ENCODE measurements at places on chromosomes 2 and 18.

- DNase-seq, result peak; percentile 87
Observed at GRCh38 chr2:38509314-38509946, 93.3 kb downstream of the HNRNPLL start.

DNA sequence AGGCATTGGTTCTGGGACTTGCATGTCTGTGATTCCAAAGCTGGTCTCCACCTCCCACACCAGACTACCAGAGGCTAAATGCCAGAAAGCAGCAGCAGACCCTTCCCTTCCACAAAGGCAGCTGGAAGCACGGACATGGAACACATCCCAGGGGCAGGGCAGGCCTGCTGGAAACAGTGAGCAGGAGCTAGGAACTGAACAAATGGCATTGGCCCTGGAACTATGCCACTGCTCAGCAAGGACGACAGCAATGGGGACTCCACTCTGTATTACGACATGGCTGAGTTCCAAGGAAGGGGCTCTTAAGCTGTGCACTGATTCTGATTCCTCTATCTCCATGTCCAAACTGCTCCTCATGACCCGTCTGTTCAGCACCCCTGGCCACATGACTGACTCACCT lies 77.8 kb upstream of the TFCP2L1 start:
- peak; percentile 27 for DNase-seq

- no peak for DNase-seq
Observed at GRCh38 chr2:177588671-177589070, 196.1 kb downstream of the AGPS start.

- DNase-seq, result no peak
Observed at GRCh38 chr18:59387687-59388565, 28.9 kb upstream of the LMAN1 start.
